Activated naive CD4-positive, alpha-beta T cell (primary cell): ENCODE measurements at places on chromosomes 5 and 9.

GRCh38 chr5:149583394-149583793 lies 2.1 kb downstream of the ARHGEF37 start:
- DNase-seq, result no peak

DNA sequence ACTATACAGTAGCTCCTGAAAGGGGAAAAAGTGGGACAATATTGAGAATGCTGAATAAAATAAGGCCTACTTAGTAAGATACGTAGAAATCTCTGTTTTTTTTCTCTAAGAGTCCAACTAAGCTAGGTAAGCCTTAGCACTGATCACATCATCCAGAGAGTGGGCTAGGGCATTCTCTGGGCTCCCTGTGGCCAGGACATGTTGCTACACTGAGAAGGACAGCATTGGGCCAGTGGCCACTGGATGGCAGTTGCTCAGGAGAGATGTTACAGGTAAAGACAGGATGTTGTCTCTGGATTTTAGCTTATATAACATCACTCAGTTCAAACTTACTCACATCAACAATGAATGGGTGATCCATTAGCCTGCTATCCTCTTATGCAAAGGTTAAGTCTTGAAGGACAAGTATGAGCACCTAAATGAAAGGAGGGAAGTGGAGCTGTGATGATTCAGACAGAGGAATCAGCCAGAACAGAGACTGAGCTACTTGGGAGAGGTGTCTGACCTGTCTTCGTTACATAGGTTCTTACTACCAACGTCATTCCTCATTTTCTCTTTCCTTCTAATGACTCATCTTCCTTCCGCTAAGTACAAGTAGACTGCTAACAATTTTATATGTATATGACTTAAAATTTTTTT lies 226.6 kb upstream of the ADCY2 start:
- no peak for DNase-seq

DNA sequence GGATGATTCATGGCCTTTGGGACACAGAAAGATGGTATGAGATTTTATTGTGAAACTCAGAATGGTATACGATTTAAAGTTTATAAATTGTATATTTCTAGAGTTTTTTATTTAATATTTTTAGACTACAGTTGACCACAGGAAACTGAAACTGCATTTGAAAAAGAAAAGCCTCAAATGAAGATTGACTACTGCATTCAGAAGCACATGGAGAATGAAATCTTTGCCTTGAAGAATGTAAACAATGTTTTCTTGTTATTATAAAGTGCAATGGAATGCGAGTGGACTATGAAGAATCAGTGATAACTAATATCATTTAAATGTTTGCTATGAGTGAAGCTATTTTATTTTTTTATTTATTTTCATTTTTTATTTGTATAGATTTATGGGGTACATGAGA lies 169.1 kb upstream of the CDH18 start:
- DNase-seq, result no peak

DNA sequence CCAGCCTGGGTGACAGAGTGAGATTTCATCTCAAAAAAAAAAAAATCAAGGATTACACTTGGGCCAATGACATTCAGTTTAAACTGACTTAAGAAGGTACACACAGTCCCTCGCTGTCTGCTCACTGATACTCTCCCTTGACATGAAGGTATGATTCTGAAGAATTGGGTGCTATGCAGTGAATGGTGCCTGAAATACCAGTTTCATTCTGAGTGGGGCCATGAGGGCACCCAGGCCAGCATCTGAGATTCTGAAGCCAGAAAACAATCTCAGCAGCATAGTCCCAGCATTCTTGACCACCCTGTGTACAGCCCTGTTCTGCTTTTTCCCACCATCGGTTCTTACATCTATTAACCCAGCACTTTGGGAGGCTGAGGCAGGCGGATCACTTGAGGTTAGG lies 7.8 kb upstream of the ZNF354B start:
- no peak for DNase-seq

- DNase-seq, result no peak
Observed at GRCh38 chr5:100519075-100519474, 16.1 kb upstream of the FAM174A start.

DNA sequence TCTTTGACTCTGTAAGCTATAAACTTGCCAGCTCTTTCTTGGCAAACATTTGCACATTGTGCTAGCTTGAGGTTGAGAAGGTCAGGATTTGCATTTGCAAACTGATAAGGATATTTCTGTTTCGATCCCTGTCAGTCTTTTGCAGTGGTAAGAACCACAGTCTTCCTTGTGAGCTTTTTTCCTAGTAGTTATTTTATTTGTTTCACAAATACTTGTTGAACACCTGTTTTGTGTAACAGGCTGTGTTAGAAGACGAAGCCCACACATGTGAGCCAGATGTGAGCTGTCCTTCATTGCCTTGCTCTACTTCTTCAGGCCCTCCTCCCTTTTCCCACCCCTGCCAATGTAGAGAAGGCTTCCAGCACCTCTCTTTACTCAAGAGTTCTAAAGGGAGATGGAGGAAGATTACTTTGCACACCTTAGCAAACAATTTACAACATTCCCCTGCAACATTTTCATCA lies 327.0 kb upstream of the KLF4 start:
- DNase-seq, result no peak

- DNase-seq, result no peak
Observed at GRCh38 chr9:129626625-129627284, 792 bp downstream of the NTMT1 start.

GRCh38 chr9:138050472-138051330 lies 173.1 kb downstream of the CACNA1B start:
- DNase-seq, result no peak

GRCh38 chr9:127863191-127863621 lies 8.7 kb upstream of the ENG start:
- DNase-seq, result no peak

GRCh38 chr9:80644044-80644443 lies 1045.3 kb downstream of the TLE1 start:
- DNase-seq, result no peak

- DNase-seq, result no peak
Observed at GRCh38 chr5:161507591-161507990, 38.9 kb downstream of the GABRB2 start.
